Gastrocnemius medialis (tissue), 4 donors: ENCODE measurements at places on chromosomes 4 and X.

GRCh38 chrX:53458082-53458481 lies 23.9 kb upstream of the HSD17B10 start:
- no peak for DNase-seq

DNA sequence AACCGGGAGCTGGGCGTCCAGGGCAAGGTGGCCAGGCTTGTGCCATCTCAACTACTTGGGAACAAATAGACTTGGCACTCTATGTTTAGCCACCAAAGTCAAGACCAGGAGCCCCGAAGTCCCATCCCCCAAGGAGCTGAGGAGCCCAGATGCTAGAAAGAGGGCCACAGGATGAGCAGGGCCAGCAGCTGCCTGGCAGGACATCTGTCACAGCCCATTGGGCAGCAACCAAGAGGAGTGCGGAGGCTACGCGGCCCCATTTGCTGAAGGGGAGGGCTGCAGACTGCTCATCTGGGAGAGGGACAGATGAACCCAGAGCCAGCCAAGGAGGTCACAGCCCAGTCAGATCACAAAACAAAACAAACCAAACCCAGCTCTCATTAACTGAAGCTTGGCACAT lies 22.9 kb upstream of the SOWAHD start:
- DNase-seq: no peak

DNA sequence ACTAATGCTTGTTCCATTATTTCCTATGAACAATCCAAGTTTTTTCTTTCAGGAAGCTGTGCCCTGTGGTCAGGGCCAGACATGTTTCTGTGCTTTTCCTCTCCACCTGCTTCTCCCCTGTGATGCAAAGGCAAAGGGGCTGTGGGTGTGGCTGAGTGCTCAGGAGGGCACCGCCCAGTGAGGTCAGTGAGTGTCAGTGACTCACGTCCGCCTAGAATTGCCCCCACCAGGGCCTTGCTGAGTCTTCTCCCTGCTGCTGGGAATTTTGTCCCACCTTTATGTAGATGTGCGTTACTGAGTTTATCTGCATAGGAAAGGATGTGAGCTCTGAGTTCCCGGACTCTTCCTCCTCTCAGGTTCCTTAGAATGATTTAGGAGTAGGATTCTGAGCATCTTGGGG lies 283.2 kb downstream of the DCHS2 start:
- no peak for DNase-seq

DNA sequence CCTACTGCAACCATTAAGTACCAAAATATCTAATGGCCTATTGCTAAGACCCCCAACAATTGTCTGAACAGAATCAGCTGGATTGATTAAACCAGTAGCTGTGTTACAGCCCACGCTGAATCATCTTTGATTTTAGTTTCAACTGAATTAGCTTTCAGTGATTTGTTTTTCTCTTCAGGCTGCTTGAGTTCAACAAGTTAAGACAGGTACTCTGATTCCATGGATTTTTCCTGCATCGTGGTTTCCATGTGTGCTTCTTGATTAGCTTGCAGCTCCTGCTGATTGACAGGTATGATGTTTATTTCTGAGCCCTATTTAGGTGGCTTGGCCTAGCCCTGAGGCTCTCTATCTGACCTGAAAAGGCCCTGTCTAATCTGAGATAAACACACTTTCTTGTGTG lies 91.3 kb downstream of the GUCY2F start:
- no peak for DNase-seq
